ENCODE measurements at places on chromosomes 11 and 22. TPM values are rescaled to one million over a fixed set of nuclear protein-coding genes. Genes with fewer than 3 reads are reported as not detected.

- H3K27me3 ChIP-seq = no peaks in the 10 kb centered on the region
- H3K4me3 ChIP-seq = no peak overlapping the region
- H3K27ac ChIP-seq = no peak overlapping the region
Observed at GRCh38 chr22:46009730-46010129, 32.8 kb upstream of the WNT7B start.

GRCh38 chr11:132519241-132519815 is 1013.0 kb downstream of the OPCML start:
- no peak overlapping the region for H3K27ac ChIP-seq
- H3K4me3 ChIP-seq = no peak overlapping the region
- H3K27me3 ChIP-seq = no peaks in the 10 kb centered on the region

GRCh38 chr22:17938484-17938924 is 85.9 kb downstream of the MICAL3 start:
- DNase-seq = no peak
- H3K4me1 ChIP-seq = peaks cover 15% of the 10 kb centered on the region
- H3K27ac ChIP-seq = no peak overlapping the region
- peaks cover 7% of the 10 kb centered on the region for H3K36me3 ChIP-seq
- H3K4me3 ChIP-seq = no peak overlapping the region

- H3K4me3 ChIP-seq = no peak overlapping the region
- no peak for DNase-seq
- no peak overlapping the region for H3K27ac ChIP-seq
- no peaks in the 10 kb centered on the region for H3K27me3 ChIP-seq
Observed at GRCh38 chr22:32994041-32994830, 63.9 kb downstream of the SYN3 start.

DNA sequence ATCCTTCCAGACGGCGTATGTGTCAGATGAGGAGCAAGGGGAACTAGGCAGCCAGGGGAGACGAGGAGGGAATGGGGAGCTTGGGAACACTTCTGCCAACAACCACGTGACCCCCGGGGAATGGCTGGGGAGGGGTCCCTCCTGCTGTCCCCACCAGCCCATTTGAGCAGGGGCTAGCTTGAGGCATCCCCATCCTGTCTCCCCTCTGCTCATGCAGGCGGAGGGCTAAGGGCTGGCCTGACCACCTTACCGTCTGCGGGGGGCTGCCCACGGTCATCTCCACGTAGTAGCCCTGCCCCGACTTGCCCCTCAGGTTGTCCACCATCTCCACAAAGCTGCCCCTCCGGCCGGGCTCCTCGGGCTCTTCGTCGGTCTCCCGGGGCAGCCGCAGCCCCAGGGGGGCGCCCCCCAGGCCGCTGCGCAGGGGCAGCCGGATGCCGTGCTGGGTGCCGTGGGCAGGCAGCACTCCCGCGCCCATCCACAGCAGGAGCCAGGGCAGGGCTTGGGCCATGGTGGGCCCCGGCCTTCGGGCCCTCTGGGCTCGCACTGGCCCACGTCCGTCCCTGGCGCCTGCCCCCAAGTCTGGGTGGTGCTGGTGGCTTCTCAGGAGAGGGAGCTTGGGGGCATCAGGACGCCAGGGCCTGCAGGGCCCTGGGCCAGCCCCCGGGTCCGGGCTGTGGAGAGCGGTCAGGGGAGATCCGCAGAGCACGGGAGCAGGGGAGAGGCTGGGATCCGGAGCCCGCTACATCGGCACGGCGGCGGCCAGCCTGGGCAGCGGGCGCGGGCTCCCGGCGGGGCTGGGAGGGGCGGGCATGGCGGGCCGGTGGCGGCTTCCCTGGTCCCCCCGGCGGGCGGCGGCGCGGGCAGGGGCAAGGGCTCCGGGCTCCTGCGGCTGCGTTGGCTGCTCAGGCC is 515 bp downstream of the BACE1 start:
- no peaks in the 10 kb centered on the region for H3K36me3 ChIP-seq
- H3K4me1 ChIP-seq = peaks cover 12% of the 10 kb centered on the region
- no peak overlapping the region for H3K27ac ChIP-seq
- H3K27me3 ChIP-seq = peaks cover 11% of the 10 kb centered on the region
- DNase-seq = peak; percentile 34
- H3K4me3 ChIP-seq = peak overlapping the region; percentile 72

DNA sequence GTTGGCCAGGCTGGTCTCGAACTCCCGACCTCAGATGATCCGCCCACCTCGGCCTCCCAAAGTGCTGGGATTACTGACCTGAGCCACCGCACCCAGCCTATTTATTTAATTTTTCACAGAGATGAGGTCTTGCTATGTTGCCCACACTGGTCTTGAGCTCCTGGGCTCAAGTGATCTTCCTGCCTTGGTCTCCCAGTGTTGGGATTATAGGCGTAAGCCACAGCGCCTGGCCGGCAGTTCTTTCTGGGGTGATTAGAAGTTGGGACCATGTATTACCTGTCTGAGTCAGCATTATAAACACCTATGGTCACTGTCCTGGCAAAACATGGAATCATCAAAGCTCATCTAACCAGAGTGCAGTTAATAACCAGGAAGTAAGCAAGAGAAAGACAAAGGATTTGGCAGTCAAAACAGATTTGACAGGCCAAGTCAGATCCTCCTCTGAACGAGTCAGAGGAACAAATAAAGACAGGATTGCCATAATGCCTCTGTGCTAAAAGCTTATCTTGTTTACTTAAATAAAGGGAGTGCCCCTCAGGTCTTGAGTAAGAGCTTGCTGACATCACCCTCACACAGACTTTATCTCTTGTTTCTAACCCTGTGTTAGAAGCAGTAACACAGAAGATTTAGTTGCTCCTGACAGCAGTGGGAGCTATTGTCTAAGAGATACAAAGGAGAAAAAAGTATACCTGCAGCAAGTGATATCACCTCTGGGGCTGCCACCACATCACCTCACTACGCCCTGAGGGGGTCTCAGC is 3.7 kb downstream of the SERPIND1 start:
- no peak overlapping the region for H3K27ac ChIP-seq
- no peak for DNase-seq
- peaks cover 9% of the 10 kb centered on the region for H3K36me3 ChIP-seq
- H3K27me3 ChIP-seq = no peaks in the 10 kb centered on the region

DNA sequence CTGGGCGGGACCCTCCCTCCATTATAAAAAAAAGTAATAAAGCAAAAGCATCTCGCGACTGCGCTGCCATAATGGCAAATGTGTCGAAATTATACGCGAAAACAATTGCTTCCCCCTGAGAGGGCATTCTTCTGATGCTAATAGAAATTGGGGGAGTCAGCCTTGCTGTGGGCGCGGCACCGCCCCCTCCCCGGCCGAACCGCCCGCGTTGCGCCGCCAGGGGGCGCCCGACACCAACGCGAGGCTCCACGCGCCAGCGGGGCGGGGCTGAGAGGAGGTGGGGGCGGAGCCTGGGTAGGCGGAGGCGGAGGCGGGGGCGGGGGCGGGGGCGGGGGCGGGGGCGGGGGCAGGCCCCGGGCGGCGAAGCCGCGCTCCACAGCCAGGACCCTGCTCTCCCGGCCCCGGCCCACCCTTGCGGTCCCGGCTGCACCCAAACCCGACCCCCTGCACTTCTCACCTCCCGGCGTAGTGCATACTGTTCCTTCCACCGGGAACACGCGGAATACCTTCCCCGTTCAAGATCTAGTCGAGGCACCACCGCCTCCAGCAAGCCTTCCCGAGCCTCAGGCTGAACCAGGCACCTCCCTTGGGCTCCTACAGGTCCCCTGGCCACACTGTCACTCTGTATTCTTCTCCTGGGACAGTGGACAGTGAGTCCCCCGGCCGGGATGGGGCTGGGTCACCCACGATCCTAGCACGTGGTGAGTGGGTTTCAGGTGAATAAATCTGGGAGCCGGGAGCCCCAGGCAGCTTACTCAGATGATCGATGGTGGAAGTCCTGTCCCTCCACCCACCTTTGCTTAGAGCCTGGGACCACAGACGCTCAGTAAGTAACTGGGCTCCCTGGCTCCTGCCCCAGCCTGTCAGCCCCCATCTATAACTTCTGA is 15.5 kb upstream of the UPK3A start:
- H3K36me3 ChIP-seq = no peaks in the 10 kb centered on the region
- DNase-seq = peak; percentile 86
- H3K27ac ChIP-seq = peak overlapping the region; percentile 46
- H3K4me1 ChIP-seq = peaks cover 6% of the 10 kb centered on the region

Gene FOLH1
- not detected for total RNA-seq

Data from activated CD4-positive, alpha-beta memory T cell treated with anti-CD3 and anti-CD28 coated beads for 36 hours (primary cell).